ENCODE measurements at places on chromosomes 5 and 9.

- no peak for DNase-seq
These were observed 257.8 kb downstream of the GOLPH3 start for GRCh38 chr5:31916327-31916726.

DNA sequence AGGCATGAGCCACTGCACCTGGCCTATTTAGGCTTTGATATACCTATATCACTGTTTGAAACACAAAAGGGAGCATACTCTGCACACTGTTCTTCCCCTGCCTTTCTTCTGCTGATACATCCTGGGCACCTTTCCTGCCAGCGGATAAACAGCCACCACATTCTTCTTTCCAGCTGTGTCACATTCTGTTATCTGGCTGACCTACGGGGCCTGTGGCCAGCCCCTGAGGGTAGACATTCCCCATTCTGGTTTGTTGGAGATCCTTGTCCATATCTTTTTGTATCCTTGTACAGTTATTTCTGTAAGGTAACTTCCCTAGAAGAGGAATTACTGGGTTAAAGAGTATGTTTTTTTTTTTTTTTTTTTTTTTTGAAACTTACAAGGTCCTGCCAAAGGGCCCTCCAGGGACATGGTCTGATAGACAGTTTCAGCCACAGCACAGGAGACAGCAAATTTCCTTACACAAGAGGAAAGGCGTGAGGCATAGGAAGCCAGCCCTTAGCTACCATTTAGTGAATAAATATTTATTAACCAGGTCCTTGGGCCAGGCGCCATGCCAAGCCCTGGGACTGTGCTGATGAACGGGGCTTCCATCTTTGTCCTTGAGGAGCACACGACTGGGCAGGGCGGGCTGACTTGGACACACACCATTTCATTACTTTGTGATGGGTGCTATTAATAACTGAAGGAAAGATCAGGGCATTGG is 57.8 kb downstream of the ERGIC1 start:
- no peak for DNase-seq

DNA sequence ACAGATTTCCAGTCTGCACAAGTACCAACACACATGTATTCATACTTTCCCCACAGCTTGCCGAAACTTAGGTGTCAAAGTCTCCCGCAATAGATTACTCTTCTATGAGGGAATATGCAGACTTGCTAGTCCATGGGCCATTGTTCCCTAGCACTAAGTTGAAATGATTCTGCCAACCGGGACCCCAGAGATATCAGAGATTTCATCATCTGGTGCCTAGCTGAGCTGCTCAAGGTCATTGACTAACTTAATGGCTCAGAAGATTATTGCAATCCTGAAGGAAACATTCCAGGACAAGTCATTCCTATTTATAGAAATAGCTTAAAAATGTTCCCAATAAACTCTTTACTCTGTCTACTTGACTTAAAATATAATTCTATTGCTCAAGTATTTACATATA is 202.6 kb downstream of the PIK3R1 start:
- DNase-seq = no peak

DNA sequence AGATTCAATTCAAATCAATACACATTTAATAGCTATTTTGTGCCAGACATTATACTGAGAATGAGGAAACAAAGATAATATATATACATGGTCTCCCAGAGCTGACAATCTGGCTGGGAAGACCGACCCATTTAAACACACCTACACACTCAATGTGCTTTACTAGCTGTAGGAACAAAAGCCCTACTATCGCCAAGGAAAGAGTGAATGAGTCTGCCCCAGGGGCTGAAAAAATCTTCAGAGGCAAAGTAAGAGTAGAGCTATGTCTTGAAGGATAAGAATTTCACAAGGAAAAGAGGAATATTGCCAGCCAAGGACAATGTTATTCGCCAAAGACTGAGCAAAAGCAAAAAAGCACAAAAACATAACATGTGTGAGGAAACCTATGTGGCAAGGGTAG is 6.6 kb downstream of the PFDN1 start:
- DNase-seq = no peak

DNA sequence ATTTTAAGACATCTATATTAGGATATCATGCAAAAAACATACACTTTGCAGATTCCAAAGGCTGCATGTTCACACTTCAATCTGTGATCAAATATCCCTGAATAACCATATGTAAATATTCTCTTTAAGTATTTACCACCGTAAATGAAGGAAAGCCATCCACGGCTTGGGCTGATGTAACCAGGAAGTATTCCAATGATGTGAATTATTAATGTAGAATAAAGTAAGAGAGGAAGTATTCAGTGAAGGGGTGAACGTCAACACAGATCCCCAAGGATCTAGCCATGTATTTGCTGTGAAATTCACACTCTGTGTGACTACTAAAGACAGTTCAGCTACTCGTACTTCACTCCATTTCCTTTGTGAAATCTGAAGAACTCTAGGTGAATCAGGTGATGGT is 75.2 kb downstream of the CDH6 start:
- no peak for DNase-seq

DNA sequence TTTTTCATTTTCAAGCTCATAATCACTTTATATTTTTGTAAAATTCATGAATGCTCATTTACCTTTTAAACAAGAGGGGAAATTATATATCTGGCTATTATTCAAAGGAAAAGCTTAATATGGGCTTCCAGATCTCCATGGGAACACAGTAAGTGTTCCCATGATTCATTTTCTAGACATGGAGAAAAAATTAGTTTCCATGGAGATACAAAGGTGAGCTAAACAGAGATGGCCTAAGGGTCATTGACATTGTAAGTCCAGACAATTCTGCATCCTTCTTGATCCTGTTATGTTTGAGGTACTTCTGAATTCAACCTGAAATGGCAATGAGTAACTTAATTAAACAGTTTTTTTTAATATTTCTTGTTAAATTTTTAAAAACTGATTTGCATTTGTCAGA is 341.4 kb upstream of the PRR16 start:
- no peak for DNase-seq

- DNase-seq = peak; percentile 26
These were observed 159.6 kb upstream of the SLC12A2 start for GRCh38 chr5:127923804-127924570.

- DNase-seq = no peak
These were observed 163.2 kb downstream of the PLPPR1 start for GRCh38 chr9:101191723-101192122.

DNA sequence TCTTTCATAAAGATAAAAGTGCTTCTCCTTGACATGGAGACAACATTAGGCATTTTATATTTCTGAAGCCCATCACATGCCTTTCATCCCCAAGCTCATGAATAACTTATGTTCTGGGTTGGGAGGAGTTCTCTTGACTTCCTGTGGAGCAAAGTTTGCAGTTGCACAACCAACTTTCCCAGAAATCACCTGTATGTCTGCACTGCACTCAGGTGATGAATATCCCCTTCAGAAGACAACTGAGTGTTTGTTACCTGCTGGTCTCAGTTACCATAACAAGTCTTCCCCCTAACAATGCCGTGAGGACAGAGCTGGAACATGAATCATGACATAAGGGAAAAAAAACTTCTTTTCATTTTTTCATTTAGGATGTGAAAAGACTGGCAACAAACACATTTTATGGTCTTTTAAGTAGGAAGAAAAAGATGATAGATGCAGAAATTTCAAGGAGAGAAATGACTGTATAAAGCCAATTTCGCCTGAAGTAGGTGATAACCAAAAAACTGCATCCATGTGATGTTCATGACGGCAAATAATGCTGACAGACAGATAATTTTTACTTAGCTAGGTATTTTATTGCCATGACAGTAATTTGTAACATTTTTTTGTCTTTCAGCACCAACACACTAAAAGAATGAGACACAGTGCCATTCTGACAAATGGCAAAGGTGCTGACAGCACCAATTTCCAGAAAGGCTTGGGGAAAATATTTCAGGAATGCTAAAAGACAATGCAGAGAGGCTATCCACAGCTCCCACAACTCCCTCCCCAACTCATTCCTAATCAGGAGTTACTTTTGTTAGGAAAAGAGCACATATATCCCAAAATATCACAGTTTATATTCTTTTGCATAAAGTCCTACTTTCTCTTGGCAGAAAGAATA is 656.3 kb downstream of the PRELID2 start:
- no peak for DNase-seq

DNA sequence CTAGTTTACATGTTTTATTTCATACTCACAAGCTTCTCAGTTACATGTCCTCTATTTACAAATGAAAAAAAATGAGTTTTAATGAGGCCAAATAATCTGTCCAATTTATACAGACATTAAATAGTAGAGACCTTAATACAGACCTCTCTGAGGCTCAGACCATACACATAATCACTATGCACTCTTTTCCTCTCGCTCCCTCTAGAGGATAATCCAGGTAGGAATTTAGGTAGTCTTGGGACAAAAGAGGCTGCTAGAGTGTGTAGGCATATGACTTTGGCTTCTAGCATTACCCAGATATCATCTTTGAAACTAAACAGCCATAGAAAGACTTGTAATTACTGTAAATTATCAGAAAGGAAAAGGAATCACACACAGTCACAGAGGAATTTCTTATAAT is 444.7 kb downstream of the HINT1 start:
- no peak for DNase-seq

GRCh38 chr5:82593481-82593880 is 315.3 kb upstream of the RPS23 start:
- DNase-seq = no peak

DNA sequence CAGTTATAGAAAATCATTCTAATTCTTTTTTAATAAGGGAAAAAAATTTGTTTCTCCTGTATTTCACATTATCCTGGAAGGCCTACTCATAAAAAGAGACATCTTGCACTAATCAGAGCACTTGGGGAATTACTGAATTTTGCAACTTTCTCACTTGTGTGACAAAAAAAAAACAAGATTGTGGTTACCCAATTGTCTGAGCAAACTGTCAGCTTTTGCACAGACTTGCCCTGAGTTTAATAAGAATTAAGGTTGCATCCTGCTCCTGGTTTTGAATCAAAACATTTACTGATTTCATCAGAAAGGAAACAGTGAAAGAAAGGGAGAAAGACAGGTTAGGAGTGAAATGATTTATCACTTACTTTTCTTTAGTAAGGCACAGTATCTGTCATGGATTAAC is 10.6 kb upstream of the SH3RF2 start:
- DNase-seq = no peak

DNA sequence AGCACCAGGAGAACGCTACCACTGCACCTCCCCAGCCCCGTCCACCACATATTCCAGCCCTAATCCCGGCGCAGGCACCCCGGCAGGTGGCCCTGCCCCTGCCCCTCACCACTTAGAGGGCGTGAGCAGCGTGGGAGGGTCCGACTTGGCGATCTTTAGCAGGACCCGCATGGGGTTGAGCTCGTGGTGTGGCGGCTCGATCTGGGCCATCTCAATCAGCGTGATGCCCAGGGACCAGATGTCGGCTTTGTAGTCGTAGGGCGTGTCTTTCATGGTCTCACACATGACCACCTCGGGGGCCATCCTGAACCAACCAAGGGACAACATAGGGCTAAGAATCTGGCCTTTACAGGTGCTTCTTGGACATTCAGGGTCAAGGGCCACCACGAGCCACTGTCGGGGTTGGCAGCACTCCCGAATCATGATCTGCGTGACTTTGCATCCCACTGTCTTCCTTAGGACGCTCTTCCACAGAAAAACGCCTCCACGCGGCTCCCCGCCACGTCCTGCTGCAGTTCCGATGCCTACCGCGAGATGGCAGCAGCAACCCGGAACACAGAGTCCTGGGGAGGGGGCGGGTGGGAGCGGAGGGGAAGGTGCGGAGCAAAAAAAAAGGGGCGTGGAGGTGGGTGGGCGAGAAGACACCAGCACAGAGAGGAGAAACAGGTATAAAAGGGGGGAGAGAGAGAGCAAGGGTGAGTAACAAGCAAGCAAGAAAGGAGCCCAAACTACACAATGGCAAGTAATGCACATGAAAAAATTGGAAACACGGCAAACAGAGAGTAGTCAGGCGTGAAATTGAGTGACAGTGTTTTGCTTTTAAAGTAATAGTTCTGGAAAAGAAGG is 81.3 kb downstream of the STK10 start:
- peak; percentile 4 for DNase-seq

DNA sequence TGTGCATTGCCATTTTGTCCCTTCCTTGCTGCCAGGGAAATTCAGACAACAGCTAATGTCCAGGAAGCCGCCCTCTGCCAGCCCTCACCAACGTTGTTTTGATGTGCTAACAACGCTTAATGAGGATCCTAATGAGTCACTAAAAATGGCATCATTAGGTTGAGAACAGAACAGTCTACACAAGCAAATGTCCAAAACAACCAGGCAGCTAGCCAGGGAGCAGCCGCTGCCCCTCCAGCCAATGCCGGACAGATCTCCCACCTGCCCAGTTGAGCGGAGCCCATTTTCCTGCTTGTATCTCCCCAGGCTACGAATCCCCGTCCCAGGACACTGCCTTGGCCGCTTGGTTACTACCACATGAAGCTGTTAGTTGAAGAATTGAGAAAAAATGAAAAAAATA is 40.4 kb upstream of the UNC5A start:
- no peak for DNase-seq

DNA sequence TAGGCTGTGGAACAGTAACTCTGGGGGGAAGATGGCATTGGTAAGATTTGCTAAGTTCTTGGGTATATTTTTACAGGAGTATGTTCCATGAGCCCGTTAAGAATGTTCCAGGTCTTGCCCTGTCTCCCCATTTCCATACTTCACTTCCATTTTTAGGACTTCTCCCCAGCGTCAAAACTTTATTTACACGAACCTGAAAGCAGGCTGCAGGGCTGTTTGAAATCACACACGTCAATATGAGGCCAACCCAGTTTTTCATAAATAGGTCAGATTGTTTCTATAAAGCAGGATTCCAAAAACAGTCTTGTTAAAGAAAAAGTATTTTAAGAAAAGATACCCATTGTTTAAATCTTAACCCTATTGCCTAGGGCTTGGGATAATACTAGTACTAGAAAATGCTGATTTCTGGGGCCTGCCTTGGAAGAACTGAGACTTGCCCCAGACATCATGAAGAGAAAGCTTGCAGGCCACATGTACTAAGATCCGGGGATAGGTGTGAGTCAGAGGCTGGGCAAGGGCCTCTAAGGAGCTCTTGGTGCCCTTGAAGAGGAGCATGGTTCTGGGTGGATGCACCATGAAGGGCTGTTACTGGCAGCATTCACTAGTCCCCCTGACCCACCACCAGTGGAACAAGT is 24.2 kb downstream of the TRIO start:
- peak; percentile 81 for DNase-seq

- no peak for DNase-seq
These were observed 220.0 kb downstream of the KDM4C start for GRCh38 chr9:6977761-6978160.

DNA sequence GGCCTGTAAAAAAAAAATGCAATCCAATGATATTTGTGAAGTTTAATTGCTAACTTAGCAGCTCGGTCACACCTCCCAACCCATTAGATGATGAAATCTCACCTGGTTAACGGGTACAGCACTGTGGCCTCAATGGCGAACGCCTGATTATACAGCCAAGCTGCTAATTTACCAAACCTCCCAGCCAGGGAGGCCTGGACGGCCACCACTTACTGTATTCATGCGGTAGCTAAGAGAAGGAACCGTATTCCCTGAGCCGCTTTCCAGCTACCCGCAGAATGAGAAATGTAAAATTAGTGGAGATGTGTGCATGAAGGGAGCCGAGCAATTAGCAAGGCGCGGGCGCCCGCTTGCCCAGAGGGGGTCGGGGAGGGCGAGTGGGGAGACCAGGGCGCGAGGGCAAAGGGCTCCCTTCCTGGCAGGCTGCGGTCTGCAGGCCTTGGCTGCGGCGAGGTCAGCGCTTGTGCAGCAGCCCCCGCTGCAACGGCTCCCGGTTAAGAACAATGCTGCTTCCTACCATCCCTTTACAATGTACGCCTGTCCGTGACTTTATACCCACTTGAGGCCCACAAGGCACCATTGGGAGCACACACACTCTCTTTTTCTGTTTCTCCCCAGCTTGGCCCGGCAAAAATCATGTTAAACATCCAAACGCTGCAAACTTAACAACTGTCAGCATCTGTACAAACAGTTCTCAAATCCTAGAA is 70.4 kb upstream of the TBCA start:
- DNase-seq = no peak
